ENCODE measurements at places on chromosomes 5 and 9. TPM values are rescaled to one million over a fixed set of nuclear protein-coding genes. Genes with fewer than 3 reads are reported as not detected.
A peak's percentile ranks its signal among the peaks of the same experiment; 100 is the strongest.

- DNase-seq = no peak
Measured at GRCh38 chr9:95609426-95609825, 92.7 kb upstream of the PTCH1 start.

- peak; percentile 4 for DNase-seq
Measured at GRCh38 chr5:179243333-179243732, 101.9 kb downstream of the ADAMTS2 start.

- DNase-seq = no peak
Measured at GRCh38 chr9:70020991-70021571, 22.6 kb upstream of the MAMDC2 start.

The PCDHB12 gene
- total RNA-seq = 2.3 TPM

Measured in H9 (cell line).